ENCODE measurements at places on chromosomes 5 and 9. TPM values are rescaled to one million over a fixed set of nuclear protein-coding genes. Genes with fewer than 3 reads are reported as not detected.
A peak's percentile ranks its signal among the peaks of the same experiment; 100 is the strongest.

- H3K27me3 ChIP-seq, result no peaks in the 10 kb centered on the region
- no peak for DNase-seq
- peaks cover 40% of the 10 kb centered on the region for H3K36me3 ChIP-seq
Observed at GRCh38 chr9:109114670-109115069, 5.1 kb downstream of the TMEM245 start.

Gene CER1
- not detected for total RNA-seq

DNA sequence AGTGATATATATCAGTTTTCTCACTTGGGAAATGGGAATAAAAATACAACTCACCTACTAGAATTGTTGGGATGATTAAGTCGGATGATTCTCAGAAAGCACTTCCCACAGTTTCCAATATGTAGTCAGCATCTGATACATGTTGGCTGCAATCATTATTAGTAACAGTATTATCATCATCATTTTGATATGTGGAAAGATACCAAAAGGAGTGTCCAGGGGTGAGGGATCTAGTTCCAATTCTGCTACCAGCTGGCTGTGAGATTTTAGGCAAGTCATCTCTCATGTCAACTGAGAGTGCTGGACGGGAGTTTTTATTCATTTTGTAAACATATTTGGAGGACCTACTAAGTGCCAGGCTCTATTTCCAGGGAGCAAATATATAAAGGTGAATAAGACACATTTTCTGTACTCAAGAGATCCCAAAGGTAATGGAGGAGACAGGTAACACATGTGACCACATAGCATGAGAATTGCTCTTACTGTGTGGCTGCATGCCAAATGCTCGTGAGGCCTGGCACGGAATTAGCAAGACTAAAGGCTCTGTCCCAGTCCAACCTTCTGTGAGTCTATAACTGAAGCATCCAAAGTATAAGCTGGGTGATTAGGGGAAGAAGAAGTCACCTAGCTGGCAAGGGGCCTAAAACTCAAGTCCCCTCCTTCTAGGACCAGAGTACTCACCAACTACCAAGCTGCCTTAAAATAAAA, 83.0 kb downstream of the GRIA1 start:
- no peak for DNase-seq
- no peaks in the 10 kb centered on the region for H3K27me3 ChIP-seq
- H3K4me1 ChIP-seq, result no peaks in the 10 kb centered on the region
- no peak overlapping the region for H3K27ac ChIP-seq

GRCh38 chr5:82813861-82814260, 263.3 kb downstream of the TMEM167A start:
- DNase-seq, result no peak
- H3K36me3 ChIP-seq, result no peaks in the 10 kb centered on the region

- no peak overlapping the region for H3K27ac ChIP-seq
- DNase-seq, result no peak
- peaks cover 56% of the 10 kb centered on the region for H3K4me1 ChIP-seq
- no peak overlapping the region for H3K4me3 ChIP-seq
Observed at GRCh38 chr5:138978581-138978980, 103.4 kb upstream of the LRRTM2 start.

Gene GPR151
- not detected for total RNA-seq

Gene DBH
- not detected for total RNA-seq

Gene SPATA31C1
- not detected for total RNA-seq

Gene PCDHGA9
- 0.23 TPM for total RNA-seq

Gene PCDH1
- not detected for total RNA-seq

Gene IL31RA
- not detected for total RNA-seq

Gene TAF11L12
- not detected for total RNA-seq

DNA sequence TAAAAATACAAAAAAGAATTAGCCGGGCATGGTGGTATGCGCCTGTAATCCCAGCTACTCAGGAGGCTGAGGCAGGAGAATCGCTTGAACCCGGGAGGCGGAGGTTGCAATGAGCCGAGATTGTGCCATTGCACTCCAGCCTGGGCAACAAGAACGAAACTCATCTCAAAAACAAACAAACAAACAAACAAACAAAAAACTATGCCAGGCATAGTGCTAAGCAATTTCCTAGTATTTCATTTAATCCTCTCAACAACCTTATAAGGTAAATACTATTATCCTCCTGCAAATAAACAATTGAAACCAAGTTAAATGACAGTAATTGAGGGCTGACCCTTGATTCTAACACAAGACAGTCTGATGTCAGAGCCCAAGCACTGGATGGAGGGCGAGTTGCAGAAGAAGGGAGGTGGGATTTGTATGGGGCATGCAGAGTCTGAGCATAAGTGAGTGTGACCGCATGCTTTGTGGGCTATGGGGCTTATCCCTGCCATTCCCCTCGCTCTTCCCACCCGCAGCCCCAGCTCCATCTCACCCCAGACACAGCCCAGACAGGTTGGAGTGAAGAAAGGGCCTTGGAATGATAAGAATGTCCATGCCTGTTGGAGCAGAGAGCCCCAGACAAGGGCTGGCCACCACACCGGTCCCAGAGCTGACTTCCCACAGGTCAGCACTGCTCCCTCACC, 24.3 kb upstream of the RPS14 start:
- H3K36me3 ChIP-seq, result no peaks in the 10 kb centered on the region
- no peaks in the 10 kb centered on the region for H3K27me3 ChIP-seq
- no peaks in the 10 kb centered on the region for H3K4me1 ChIP-seq
- no peak overlapping the region for H3K27ac ChIP-seq
- H3K4me3 ChIP-seq, result no peak overlapping the region
- DNase-seq, result no peak

GRCh38 chr9:83066771-83067170, 3.8 kb upstream of the RASEF start:
- H3K27ac ChIP-seq, result no peak overlapping the region
- H3K27me3 ChIP-seq, result peaks cover 21% of the 10 kb centered on the region
- no peak overlapping the region for H3K4me3 ChIP-seq
- H3K4me1 ChIP-seq, result no peaks in the 10 kb centered on the region
- no peaks in the 10 kb centered on the region for H3K36me3 ChIP-seq

DNA sequence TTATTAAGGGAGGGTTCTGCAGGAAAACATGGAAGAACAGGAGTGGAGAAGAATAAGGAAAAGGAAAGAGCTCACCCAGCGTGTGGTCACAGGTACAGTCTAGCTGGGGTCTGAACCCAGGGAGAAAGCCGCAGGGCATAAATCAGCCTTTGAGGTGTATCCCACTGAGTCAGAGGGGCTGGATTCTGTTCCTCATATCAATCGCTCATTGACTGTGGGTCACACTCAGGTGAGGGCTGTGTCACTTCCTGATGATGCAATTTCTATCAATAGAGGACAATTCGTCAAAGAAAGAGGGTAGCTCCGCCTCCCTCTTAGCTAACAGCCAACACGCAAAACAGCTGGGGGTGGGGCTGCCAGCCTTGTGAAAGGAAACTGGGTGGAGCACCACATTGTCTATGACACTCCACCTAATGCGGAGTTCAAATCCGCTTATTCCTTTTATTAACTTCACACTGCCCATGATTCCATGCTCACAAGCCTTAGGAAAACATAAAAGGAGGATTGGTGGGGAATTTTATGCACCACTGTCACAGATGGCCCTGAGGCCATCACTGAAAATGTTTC, 176.2 kb downstream of the ICE1 start:
- no peaks in the 10 kb centered on the region for H3K27me3 ChIP-seq
- no peak for DNase-seq
- no peaks in the 10 kb centered on the region for H3K36me3 ChIP-seq
- no peaks in the 10 kb centered on the region for H3K4me1 ChIP-seq
- no peak overlapping the region for H3K27ac ChIP-seq
- no peak overlapping the region for H3K4me3 ChIP-seq

- no peaks in the 10 kb centered on the region for H3K4me1 ChIP-seq
- no peak overlapping the region for H3K27ac ChIP-seq
- no peaks in the 10 kb centered on the region for H3K27me3 ChIP-seq
- H3K36me3 ChIP-seq, result no peaks in the 10 kb centered on the region
- DNase-seq, result no peak
Observed at GRCh38 chr5:35246900-35247647, 16.8 kb upstream of the PRLR start.

DNA sequence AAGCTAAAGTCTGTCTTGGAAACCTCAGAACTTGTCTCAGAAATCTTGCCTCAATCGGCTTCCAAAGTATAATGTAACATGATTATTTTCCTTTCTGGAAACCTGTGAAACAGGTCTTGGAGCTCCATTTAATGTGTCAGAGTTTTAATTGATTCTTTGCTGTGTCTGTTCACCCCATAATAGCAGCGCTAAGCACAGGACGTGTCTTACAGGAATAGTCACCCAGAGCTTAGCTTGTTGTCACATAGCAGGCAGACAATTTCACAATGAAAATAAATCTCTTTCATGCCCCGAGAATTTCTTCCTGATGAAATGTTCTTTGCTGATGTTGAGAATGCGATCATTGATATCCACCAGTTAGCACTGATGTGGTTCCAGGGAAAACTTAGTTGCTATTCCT, 40.2 kb upstream of the PTPN3 start:
- H3K27ac ChIP-seq, result no peak overlapping the region
- H3K36me3 ChIP-seq, result no peaks in the 10 kb centered on the region
- H3K27me3 ChIP-seq, result peaks cover 7% of the 10 kb centered on the region
- H3K4me1 ChIP-seq, result no peaks in the 10 kb centered on the region
- no peak overlapping the region for H3K4me3 ChIP-seq
- DNase-seq, result no peak

DNA sequence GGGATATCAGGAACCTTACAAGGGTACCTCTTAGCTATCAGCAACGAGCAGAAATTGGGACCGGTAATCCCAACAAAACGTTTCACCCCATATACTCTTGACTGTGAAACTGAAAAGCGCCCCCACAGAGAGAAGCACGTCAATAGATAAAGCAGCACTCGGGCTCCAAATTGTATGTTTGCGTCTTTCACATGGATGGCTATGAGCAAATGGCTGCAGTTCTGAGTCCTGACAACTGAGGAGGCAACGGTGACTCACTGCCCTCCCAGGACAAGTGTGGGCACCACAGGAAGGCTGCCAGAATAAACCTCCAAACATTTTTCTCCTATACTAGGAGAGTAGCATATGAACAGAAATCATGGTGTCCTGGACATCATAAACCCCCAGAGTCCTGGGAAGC, 36.6 kb downstream of the SEMA4D start:
- H3K4me3 ChIP-seq, result peak overlapping the region; percentile 40
- H3K27ac ChIP-seq, result peak overlapping the region; percentile 91
- no peaks in the 10 kb centered on the region for H3K27me3 ChIP-seq
- peaks cover 91% of the 10 kb centered on the region for H3K4me1 ChIP-seq
- H3K36me3 ChIP-seq, result peaks cover 78% of the 10 kb centered on the region

Gene PCDHGA8
- 0.07 TPM for total RNA-seq

Gene CDH10
- total RNA-seq, result not detected

DNA sequence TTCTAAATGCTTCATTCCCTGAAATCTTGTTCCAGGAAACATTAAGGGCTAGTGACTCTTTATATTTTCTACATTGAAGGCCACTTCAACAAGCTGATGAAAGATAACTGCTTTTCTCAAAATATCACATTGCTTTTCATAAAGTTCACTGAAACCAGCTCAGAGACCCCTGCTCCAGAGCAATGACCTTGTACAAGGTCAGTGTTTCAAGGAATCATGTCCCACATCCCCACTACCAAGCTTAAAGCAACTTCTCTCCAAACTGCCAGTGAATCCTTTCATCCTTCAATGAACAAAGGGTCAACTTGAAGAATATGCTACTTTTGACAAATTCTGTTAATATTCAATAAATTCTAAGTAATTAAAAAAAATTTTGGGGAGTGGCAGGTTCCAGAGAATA, 12.0 kb upstream of the SPATA24 start:
- peaks cover 60% of the 10 kb centered on the region for H3K4me1 ChIP-seq
- H3K4me3 ChIP-seq, result peak overlapping the region; percentile 66
- peaks cover 61% of the 10 kb centered on the region for H3K36me3 ChIP-seq

GRCh38 chr5:151233616-151234085, 9.8 kb upstream of the CCDC69 start:
- H3K36me3 ChIP-seq, result no peaks in the 10 kb centered on the region
- DNase-seq, result no peak
- H3K27me3 ChIP-seq, result peaks cover 3% of the 10 kb centered on the region
- H3K4me3 ChIP-seq, result no peak overlapping the region

DNA sequence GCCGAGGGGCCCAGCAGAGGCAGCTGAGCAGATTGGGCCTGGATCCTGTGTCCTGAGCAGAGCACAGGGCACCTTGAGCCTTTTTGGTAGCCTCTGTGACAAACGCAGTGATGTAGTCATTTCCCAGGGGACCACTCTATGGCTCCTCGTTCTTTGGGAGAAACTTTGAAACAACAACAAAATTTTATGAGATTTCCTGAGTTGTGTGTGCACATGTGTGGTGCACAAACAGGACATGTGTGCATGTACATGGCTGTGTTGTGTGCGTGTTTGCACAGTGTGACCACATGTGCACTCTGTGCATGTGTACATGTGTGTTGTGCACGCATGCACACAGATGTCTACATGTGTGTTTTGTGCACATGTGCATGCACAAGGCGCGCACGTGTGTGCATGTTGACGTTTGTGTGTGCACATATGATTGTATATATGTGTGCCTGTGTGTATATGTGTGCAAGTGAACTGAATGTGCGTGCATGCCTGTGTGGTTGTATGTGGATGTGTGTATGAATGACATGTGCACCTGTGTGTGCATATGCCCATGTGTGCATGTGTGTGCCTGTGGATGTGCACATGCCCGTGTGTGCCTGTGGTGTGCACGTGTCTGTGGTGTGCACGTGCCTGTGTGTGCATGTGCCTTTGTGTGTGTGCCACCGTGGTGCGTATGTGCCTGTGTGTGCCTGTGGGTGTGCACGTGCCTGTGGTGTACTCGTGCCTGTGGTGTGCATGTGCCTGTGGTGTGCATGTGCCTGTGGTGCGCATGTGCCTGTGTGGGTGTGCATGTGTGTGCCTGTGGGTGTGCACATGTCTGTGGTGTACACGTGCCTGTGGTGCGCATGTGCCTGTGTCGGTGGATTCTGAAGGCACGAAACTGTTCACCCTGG, 221.6 kb downstream of the CACNA1B start:
- H3K27me3 ChIP-seq, result no peaks in the 10 kb centered on the region
- no peak overlapping the region for H3K27ac ChIP-seq
- no peak for DNase-seq
- H3K4me1 ChIP-seq, result no peaks in the 10 kb centered on the region

Gene NEUROG1
- not detected for total RNA-seq

DNA sequence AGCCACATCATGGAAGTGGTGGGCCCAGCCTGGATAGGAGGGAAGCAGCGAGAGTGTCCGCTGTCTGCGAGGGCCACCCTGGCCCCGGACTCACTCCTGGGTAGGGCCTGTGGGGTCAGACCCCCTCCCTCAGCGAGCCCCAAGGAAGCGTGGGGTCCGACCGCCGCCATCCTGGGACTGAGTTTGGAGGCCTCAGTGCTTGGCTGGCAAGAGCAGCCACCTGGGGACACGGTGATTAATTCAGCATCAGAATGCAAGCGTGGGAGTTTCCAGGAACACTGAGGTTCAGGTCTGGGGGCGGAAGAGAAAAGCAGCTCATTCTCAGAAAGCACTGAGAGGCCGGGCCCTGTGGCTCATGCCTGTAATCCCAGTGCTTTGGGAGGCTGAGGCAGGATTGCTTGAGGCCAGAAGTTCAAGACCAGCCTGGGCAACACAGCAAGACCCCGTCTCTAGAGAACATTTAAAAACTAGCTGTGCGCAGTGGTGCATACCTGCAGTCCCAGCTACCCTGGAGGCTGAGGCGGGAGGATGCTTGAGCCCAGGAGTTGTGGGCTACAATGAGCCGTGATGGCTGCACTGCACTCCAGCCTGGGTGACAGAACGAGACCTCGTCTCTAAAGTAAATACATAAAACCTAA, 18.3 kb upstream of the CAMSAP1 start:
- DNase-seq, result peak; percentile 24
- peak overlapping the region; percentile 23 for H3K4me3 ChIP-seq
- no peaks in the 10 kb centered on the region for H3K27me3 ChIP-seq
- H3K4me1 ChIP-seq, result peaks cover 27% of the 10 kb centered on the region
- peak overlapping the region; percentile 91 for H3K27ac ChIP-seq

Gene AJM1
- total RNA-seq, result 5.0 TPM
